A549 treated with CORT108297 at 1 μM for 4 hours (cell line): ENCODE measurements at places on chromosomes 16 and 17. TPM values are rescaled to one million over a fixed set of nuclear protein-coding genes. Genes with fewer than 3 reads are reported as not detected.

ITGA2B gene
- total RNA-seq = 0.78 to 1.9 TPM (median 1.6 TPM) in 5 replicates

OTOP3 gene
- total RNA-seq = 0.05 TPM in 1 of 5 replicates, not detected in the others

CPNE7 gene
- 48.7 to 75.7 TPM (median 70.3 TPM) in 5 replicates for total RNA-seq

TRIM72 gene
- 0.02 to 0.07 TPM (median 0.02 TPM) in 5 replicates for total RNA-seq

NPIPA2 gene
- total RNA-seq = 1.2 to 1.9 TPM (median 1.4 TPM) in 5 replicates

PRSS27 gene
- total RNA-seq = 0.89 to 1.7 TPM (median 1.5 TPM) in 5 replicates

SCNN1B gene
- 0.18 to 0.37 TPM (median 0.22 TPM) in 4 of 5 replicates, not detected in the other for total RNA-seq

FAAP100 gene
- total RNA-seq = 18.1 to 28.0 TPM (median 25.7 TPM) in 5 replicates

CTRB2 gene
- total RNA-seq = 0.12 TPM in 1 of 5 replicates, not detected in the others

OR1F1 gene
- 0.24 to 0.60 TPM (median 0.40 TPM) in 5 replicates for total RNA-seq

ACSM2A gene
- not detected in 5 replicates for total RNA-seq

GP2 gene
- total RNA-seq = not detected in 5 replicates
